MCF 10A (cell line): ENCODE measurements at places on chromosomes 12 and 14. TPM values are rescaled to one million over a fixed set of nuclear protein-coding genes. Genes with fewer than 3 reads are reported as not detected.

DNA sequence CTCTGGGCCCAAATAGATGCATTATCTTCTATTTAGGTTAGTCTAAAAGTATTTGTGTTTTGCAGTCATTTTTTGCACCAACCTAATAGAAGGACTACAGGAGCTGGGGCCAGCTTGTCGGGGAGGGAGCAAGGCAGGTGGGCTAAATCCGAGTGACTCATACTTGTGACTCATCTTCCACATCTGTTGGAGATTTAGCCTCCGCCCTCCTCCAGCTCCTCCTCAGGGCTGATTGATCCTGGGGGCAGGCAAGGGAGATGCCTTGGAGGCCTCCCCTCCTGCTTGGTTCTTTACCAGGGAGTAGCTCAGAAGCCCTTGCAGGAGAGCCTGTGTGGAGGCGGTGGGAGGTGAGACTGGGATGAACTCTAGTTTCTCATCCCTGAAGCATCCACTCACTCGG lies 27.9 kb downstream of the RHOF start:
- H3K27ac ChIP-seq: no peak overlapping the region
- H3K27me3 ChIP-seq: no peaks in the 10 kb centered on the region
- no peaks in the 10 kb centered on the region for H3K4me1 ChIP-seq
- peak; percentile 67 for DNase-seq

GRCh38 chr12:28795311-28795710 lies 353.8 kb upstream of the FAR2 start:
- H3K27ac ChIP-seq: no peak overlapping the region
- peaks cover 13% of the 10 kb centered on the region for H3K4me1 ChIP-seq
- DNase-seq: peak; percentile 13
- H3K36me3 ChIP-seq: no peaks in the 10 kb centered on the region

The POTEM gene
- not detected in 2 replicates for total RNA-seq

The PRB2 gene
- not detected in 2 replicates for total RNA-seq

The IFI27L1 gene
- 18.4 and 20.2 TPM in 2 replicates for total RNA-seq

GRCh38 chr12:88266806-88267360 lies 124.8 kb downstream of the TMTC3 start:
- H3K27me3 ChIP-seq: no peaks in the 10 kb centered on the region
- H3K4me1 ChIP-seq: peaks cover 5% of the 10 kb centered on the region
- no peak overlapping the region for H3K27ac ChIP-seq
- H3K4me3 ChIP-seq: no peak overlapping the region

The C3AR1 gene
- total RNA-seq: not detected in 2 replicates

The PPP4R4 gene
- total RNA-seq: 0.66 and 0.91 TPM in 2 replicates

GRCh38 chr12:30462249-30462648 lies 233.4 kb downstream of the IPO8 start:
- no peak overlapping the region for H3K4me3 ChIP-seq
- no peaks in the 10 kb centered on the region for H3K27me3 ChIP-seq
- peaks cover 7% of the 10 kb centered on the region for H3K4me1 ChIP-seq
- no peak for DNase-seq
- H3K36me3 ChIP-seq: no peaks in the 10 kb centered on the region

GRCh38 chr14:70171726-70172125 lies 17.0 kb downstream of the SLC8A3 start:
- H3K4me3 ChIP-seq: no peak overlapping the region
- H3K36me3 ChIP-seq: no peaks in the 10 kb centered on the region
- peaks cover 62% of the 10 kb centered on the region for H3K27me3 ChIP-seq
- no peak overlapping the region for H3K27ac ChIP-seq

- no peaks in the 10 kb centered on the region for H3K36me3 ChIP-seq
- H3K27ac ChIP-seq: peak overlapping the region; percentile 88
- no peaks in the 10 kb centered on the region for H3K27me3 ChIP-seq
- H3K4me1 ChIP-seq: peaks cover 42% of the 10 kb centered on the region
These were observed 49.3 kb downstream of the NDUFA12 start for GRCh38 chr12:94954029-94954685.

DNA sequence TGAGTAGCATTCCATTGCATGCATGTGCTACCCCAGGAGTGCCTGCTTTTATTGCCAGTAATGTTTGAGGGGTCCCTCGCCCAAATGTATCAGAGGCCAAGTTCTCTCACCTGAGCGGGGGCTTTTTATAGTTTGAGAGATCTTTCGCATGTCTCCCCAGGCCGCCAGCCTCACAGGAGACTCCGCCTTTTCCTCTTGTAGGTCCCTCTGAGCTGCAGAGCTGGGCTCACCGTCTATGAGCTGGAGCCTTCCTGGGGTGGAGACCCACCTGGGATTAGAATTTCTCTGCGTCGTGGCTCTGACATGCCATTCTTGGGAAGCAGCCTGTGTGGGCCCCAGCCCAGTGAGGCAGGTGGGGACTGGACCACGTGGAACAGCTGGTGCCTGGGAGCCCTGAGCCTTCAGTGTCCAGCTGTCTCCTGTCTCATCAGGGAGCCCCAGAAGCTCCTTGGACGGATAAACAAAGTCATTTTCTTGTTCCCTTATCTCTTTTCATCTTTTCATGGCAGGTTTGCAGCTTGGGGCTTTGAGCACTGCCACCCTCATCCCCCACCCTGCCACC lies 261.7 kb upstream of the CRY1 start:
- H3K27me3 ChIP-seq: no peaks in the 10 kb centered on the region
- no peak overlapping the region for H3K27ac ChIP-seq
- H3K36me3 ChIP-seq: peaks cover 4% of the 10 kb centered on the region
- H3K4me1 ChIP-seq: peaks cover 6% of the 10 kb centered on the region
- H3K4me3 ChIP-seq: no peak overlapping the region
- DNase-seq: no peak

DNA sequence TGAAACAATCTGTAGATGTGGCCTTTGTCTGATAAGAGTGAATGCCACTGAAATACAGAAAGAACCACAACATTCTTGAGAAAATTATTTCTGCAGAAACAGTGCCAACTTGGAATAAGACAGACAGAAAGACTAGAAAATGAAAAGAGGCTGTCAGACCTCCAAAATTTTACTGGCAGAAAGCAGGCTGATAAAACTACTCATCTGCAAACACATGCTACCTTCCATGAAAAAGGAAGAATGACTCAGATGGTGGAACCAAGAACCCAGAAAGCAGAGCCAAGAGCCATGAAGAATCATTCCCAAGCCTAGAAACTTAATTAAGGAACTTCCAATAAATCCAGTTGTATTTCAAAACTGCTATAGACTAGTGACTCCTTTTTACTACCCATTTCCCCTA lies 31.9 kb upstream of the OSBPL8 start:
- H3K27me3 ChIP-seq: no peaks in the 10 kb centered on the region
- peaks cover 29% of the 10 kb centered on the region for H3K4me1 ChIP-seq
- H3K36me3 ChIP-seq: no peaks in the 10 kb centered on the region
- H3K4me3 ChIP-seq: no peak overlapping the region

DNA sequence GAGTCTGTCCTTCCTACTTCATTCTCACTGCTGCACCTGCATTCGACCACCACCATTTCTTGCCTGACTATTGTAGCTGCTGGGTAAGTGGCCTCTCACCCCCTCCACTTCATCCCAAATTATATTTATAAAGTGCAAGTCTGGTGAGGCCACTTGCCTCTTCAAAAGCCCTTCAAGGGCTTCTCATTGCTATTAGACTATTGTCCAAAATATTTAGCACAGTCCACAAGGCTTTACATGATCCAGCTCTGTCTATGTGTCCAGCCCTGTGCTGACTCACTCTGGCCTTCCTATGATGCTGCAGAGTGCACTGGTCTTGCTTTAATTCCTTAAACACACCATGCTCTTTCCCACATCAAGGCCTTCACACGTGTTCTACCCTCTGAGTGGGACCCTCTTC lies 46.0 kb downstream of the PAH start:
- no peak overlapping the region for H3K4me3 ChIP-seq
- DNase-seq: no peak
- H3K27me3 ChIP-seq: no peaks in the 10 kb centered on the region
- no peaks in the 10 kb centered on the region for H3K36me3 ChIP-seq

- no peaks in the 10 kb centered on the region for H3K36me3 ChIP-seq
- no peaks in the 10 kb centered on the region for H3K4me1 ChIP-seq
- H3K4me3 ChIP-seq: no peak overlapping the region
- no peaks in the 10 kb centered on the region for H3K27me3 ChIP-seq
These were observed 12.3 kb upstream of the ATP5MC2 start for GRCh38 chr12:53688134-53688533.

GRCh38 chr12:125340791-125341190 lies 275.6 kb downstream of the AACS start:
- peak; percentile 52 for DNase-seq
- peaks cover 55% of the 10 kb centered on the region for H3K27me3 ChIP-seq

- no peaks in the 10 kb centered on the region for H3K36me3 ChIP-seq
- H3K27ac ChIP-seq: no peak overlapping the region
- H3K27me3 ChIP-seq: peaks cover 54% of the 10 kb centered on the region
- DNase-seq: no peak
These were observed 63.5 kb upstream of the C14orf180 start for GRCh38 chr14:104515811-104516780.

GRCh38 chr12:91021076-91021475 lies 16.3 kb upstream of the EPYC start:
- peaks cover 5% of the 10 kb centered on the region for H3K36me3 ChIP-seq
- peaks cover 57% of the 10 kb centered on the region for H3K27me3 ChIP-seq
- no peak overlapping the region for H3K27ac ChIP-seq
- DNase-seq: no peak

DNA sequence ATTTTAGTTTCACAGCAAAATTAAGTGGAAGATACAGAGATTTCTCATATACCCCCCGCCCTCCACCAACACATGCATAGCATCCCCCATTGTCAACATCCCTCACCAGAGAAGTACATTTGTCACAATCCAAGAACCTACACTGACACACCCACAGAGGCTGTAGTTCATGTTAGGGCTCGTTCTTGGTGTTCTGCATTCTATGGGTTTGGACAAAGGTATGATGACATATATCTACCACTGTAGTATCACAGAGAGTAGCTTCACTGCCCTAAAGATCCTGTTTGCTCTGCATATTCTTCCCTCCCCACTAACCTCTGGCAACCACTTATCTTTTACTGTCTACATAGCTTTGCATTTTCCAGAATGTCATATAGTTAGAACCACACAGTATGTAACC lies 444.6 kb upstream of the DCN start:
- H3K36me3 ChIP-seq: no peaks in the 10 kb centered on the region
- no peak overlapping the region for H3K27ac ChIP-seq
- no peak overlapping the region for H3K4me3 ChIP-seq
- no peaks in the 10 kb centered on the region for H3K27me3 ChIP-seq
- DNase-seq: peak; percentile 14

DNA sequence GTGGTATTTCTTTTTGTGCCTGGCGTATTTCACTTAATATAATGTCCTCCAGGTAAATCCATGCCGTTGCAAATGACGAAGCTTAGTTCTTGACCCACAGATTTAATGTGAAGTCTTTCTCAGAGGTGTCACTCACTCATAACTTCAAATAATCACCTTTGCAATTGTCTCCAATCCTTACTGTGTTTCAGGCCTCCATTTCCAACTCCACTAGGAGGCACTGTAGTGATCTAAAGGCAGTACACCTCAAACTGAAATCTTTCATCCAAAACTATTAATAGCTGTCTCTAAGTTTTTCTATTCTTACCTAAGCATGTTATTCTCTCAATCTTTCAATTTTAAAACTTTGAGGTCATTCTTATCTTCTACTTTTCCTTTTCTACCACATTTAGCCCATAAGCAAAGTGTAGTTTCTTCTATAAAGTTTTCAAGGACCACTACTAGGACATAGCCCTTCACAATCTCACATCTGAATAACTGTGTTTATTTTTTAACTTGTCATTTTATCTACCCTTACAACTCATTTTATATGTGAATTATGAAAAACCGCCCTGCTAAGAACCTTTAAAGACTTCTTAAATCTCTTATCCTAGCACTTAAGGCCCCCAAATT lies 25.5 kb upstream of the FBXO34 start:
- no peaks in the 10 kb centered on the region for H3K36me3 ChIP-seq
- no peaks in the 10 kb centered on the region for H3K4me1 ChIP-seq
- H3K27ac ChIP-seq: no peak overlapping the region
- H3K27me3 ChIP-seq: peaks cover 43% of the 10 kb centered on the region
- DNase-seq: peak; percentile 49

GRCh38 chr12:32988982-32989381 lies 92.4 kb upstream of the PKP2 start:
- H3K36me3 ChIP-seq: no peaks in the 10 kb centered on the region
- peaks cover 12% of the 10 kb centered on the region for H3K4me1 ChIP-seq

The RPL10L gene
- not detected in 2 replicates for total RNA-seq

- H3K27ac ChIP-seq: no peak overlapping the region
- no peaks in the 10 kb centered on the region for H3K27me3 ChIP-seq
- H3K36me3 ChIP-seq: no peaks in the 10 kb centered on the region
- DNase-seq: no peak
These were observed 1154.5 kb downstream of the AACS start for GRCh38 chr12:126219654-126220279.

GRCh38 chr14:83975841-83976770 lies 1553.8 kb upstream of the FLRT2 start:
- H3K4me3 ChIP-seq: no peak overlapping the region
- DNase-seq: no peak
- no peaks in the 10 kb centered on the region for H3K27me3 ChIP-seq
- H3K4me1 ChIP-seq: no peaks in the 10 kb centered on the region

DNA sequence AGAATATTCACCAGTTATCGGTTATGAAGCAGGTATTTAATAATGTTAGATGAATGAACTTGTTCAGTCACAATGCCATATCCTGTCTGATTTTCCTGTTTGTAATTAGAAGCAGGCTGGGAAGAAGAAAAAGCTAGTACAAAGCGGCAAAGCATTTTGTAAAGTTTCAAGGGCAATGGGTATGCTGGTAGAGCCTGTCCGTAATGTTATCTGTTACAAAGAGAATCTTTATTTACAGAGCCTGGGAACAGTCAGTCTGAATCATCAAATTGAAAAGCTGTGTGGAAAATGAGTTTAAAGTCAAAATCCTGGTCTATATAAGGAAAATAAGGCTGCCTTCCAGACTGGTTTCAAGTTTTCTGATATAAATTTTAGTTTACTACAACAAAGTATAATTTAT lies 40.5 kb downstream of the PARP11 start:
- no peaks in the 10 kb centered on the region for H3K4me1 ChIP-seq
- H3K36me3 ChIP-seq: peaks cover 12% of the 10 kb centered on the region
- no peak overlapping the region for H3K27ac ChIP-seq
- H3K4me3 ChIP-seq: no peak overlapping the region
- no peaks in the 10 kb centered on the region for H3K27me3 ChIP-seq

DNA sequence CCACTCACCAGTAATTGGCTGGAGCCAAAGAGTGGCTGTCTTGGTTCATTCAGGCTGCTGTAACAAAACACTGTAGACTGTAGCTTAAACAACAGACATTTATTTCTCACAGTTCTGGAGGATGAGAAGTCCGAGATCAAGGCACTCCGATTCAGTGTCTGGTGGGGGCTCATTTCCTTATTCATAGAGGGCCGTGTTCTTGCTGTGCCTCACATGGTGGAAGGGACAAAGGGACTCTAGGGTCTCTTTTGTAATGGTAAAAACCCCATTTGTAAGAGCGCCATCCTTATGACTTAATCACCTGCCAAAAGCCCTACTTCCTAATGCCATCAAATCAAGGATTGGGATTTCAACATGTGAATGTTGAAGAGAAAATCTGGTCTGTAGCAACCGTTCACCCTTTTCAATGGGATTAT lies 34.7 kb upstream of the CDKN3 start:
- peaks cover 10% of the 10 kb centered on the region for H3K27me3 ChIP-seq
- no peaks in the 10 kb centered on the region for H3K4me1 ChIP-seq
- DNase-seq: no peak
- H3K4me3 ChIP-seq: no peak overlapping the region
